Fibroblast of skin of right quadriceps (primary cell): ENCODE measurements at places on chromosomes 16 and 17.

- DNase-seq: no peak
Measured at GRCh38 chr16:2776500-2777139, 460 bp downstream of the ELOB start.

GRCh38 chr16:10256784-10257641 is 74.8 kb upstream of the GRIN2A start:
- DNase-seq: no peak

GRCh38 chr16:47600376-47600775 is 139.2 kb downstream of the PHKB start:
- DNase-seq: no peak

GRCh38 chr16:75486676-75487313 is 8.4 kb downstream of the CHST6 start:
- no peak for DNase-seq

DNA sequence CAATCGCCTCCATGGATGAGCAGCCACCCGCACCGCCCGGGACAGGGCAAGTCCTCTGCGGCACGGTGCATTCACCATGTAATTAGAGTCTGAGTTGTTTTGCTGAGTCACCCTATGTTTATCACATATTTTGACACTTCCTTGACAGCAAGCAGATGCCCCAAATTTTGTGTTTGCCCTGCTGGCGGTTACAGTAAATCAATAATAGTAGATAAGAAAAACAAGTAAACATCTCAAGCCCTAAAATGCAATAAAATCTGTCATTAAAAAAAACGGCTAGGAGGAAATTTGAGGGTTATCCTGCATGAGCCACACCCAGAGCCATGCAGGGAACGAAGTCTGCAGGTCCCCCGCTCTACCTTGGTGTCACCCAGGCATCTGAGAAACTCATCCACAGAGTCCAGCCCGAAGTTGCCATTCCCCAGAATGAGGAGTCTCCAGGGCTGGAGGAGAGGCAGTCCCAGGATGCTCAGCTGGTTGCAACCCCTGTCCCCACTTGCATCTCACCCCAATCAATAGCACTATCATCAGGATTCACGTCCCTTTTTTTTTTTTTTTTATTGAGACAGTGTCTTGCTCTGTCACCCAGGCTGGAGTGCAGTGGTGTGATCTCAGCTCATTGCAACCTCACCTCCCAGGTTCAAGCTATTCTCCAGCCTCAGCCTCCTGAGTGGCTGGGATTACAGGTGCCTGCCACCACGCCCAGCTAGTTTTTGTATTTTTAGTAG is 16.5 kb upstream of the ST6GALNAC1 start:
- no peak for DNase-seq

DNA sequence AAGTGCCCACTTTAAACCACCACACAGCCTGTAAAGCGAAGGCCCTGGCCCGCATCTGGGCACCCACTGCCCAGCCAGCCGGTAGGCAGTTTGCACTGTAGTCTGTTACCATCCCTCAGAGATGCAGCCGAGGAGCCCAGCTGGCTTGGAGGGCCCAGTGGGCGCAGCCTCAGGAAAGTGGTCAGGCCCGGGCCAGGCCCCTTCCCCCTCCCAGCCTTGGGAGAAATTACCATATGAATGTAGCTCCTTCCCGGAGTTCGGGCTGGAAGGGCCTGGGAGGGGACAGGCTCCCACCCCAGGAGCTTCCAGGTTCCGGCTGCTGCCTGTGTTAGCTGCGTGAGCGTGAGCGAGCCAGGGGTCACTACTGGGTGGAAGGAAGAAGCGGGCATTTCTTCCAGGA is 325.4 kb downstream of the SEC14L1 start:
- DNase-seq: no peak
